ENCODE measurements at places on chromosomes 5 and 9.

GRCh38 chr5:6484446-6484845 lies 35.8 kb downstream of the UBE2QL1 start:
- DNase-seq, result no peak

DNA sequence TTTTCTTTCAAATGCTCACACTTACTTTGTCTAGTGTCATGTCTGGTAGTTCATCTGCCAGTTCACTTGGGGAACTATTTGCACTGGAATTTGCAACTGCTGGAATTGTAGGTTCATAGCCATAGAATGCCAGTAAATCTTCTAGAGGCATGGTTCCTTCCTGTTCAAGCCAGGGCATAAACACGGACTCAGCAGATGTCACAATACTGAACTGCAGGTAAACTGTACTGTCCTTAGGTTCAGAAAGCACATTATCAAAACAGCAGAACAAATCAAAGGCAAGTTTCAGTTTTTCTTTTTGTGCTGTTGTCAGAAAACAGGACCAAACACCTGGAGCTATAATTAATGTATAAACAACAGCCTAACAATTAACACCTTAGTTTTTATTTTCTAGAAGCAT lies 13.1 kb downstream of the MIER3 start:
- no peak for DNase-seq

- DNase-seq, result no peak
These were observed 560.6 kb downstream of the PRR16 start for GRCh38 chr5:121024416-121025311.

DNA sequence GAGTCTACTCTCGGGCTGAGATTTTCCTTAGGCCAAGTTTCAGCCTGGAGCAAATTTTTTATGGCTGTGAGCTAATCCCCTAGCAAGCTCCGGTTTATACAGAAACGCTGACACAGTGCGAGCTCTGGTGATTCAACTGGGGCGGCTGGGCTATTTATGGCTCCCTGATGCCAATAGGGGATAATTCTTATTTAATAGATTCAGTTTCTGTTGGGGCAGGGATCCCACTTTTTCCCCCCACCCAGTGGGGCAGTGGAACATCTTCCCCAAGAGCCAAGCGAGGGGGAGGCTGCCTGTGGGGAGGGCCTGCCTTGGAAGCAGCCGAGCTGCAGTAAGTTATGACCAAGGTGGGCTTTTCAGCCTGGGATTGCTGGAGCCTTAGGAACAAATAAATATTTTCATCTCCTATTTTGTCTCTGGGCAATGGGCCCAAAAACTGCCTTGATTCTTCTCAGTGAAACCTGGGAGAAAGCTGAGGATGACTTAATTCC lies 129.1 kb downstream of the MACROH2A1 start:
- no peak for DNase-seq

DNA sequence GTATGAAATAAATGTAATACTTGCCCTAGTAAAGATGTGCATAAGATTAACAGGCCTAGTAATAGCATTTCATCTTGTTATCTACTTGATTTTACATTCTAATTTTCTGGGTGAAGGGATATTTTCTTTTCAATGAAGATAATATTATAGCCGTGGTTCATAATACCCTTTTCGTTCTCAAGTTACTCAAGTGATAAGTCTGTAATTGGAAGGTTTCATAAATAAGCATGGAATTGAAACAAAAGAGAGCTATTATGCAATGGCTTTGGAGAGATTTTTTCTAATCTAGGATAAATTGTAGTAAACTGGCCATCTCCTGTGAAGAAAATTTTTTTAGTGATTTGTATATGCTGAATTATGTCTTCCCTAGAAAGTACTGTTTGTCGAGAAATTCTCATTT lies 19.0 kb downstream of the NAA35 start:
- no peak for DNase-seq

GRCh38 chr5:139805545-139805944 lies 9.9 kb downstream of the PSD2 start:
- DNase-seq, result no peak

Data from stimulated activated CD4-positive, alpha-beta T cell treated with anti-CD3 and anti-CD28 coated beads, Interleukin-15, amount 100 ng/mL, for 1 hour (primary cell).